ENCODE measurements at places on chromosomes 4 and X.

GRCh38 chrX:14948691-14949090 is 75.5 kb downstream of the MOSPD2 start:
- DNase-seq: peak; percentile 10

GRCh38 chr4:73853246-73853704 is at the start of gene PF4V1:
TSS of gene PF4V1 (plus strand) at chr4:73853296. CDS start at chr4:73853363, 67 bp downstream.
- no peak for DNase-seq

DNA sequence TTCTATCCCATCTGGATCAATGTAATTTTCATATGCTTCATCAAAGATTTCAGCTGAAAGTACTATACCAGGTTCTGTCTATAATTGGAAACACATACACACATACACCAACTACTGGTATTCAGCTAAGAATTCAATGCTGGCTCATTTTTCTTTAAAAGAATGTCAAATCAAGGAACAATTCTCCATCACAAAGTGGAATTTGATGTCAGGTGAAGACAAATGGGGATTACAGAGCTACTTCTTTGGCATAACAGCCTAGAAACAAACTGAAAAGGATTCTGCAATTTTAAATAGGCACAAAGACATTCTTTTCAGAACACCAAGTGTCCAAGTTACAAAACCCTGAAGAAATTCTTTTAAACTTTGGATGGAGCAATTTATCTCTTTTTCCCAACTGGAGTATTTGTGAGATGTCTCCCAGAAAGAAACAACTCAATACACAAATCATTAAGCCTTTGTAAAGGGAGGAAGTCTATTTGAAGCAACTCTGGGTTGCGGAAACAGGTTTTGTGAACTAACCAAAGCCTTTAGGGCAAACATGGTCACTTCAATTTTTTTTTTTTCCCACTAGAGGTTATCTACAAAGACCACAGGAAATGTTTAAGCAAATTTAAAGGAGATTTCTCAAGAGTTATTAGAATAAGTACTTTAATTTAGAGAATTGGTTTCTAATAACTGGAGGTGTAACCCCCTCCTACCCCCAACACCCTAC is 1.9 kb upstream of the FAM9C start:
- peak; percentile 79 for DNase-seq

DNA sequence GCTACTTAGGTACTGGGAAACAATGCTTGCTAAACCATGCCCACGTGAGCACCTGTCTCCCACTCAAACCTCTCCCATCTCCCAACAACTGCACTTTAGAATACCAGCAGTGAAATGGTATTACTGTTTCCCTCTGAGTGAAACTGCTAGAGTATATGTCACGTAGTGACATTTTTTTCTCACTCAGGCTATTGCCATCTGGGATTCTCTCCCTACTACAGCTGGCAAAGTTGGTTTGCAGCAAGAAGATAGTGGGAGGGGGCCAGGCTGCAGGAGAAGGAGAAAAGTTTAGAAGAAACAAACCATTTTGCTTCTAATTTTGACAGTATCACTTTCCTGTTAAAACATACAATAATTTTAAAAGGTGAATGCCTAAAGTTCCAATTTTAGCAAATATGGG is 358.3 kb downstream of the MAPK10 start:
- no peak for DNase-seq

DNA sequence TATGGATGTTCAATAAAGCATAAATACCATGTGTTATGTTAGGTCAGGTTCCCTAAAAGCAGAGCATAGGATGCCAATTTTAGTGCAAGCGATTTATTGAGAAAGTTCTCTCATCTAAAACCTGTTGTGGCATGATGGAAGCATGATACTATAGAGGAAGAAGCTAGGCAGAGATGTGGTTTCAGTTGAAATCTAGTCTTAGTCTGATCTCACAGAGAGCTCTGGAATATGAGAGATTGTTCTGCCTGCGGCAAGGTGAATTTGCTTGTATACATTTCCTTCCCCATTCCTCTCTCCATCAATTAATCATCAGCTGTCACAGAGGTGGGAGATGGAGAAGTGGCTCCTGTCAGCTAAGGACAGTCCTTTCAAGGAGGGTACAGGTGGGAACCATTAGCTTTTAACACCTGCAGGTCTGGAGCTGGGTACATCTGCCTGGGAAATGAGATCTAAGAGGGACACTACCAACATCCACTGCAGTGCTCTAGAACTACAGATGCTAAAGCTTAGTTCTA is 252.4 kb downstream of the CFAP299 start:
- no peak for DNase-seq

DNA sequence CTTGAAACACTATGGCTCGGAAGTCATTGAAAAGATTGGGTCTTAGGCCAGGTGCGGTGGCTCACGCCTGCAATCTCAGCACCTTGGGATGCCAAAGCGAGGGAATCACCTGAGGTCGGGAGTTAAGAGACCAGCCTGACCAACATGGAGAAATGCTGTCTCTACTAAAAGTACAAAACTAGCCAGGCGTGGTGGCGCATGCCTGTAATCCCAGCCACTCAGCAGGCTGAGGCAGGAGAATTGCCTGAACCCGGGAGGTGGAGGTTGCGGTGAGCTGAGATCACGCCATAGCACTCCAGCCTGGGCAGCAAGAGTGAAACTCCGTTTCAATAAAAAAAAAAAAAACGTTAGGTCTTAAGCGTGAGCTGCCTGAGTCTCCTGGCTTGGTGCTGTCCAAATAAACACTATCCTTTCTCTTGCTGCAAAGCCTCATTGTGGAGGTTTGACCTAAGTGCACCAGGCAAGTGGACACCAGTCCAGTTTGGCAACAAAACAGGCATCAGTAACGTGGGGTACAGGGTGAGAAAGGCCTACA is 185.9 kb downstream of the DHRSX start:
- DNase-seq: no peak

- peak; percentile 39 for DNase-seq
These were observed 41.8 kb downstream of the RPS6KA3 start for GRCh38 chrX:20224814-20225487.

DNA sequence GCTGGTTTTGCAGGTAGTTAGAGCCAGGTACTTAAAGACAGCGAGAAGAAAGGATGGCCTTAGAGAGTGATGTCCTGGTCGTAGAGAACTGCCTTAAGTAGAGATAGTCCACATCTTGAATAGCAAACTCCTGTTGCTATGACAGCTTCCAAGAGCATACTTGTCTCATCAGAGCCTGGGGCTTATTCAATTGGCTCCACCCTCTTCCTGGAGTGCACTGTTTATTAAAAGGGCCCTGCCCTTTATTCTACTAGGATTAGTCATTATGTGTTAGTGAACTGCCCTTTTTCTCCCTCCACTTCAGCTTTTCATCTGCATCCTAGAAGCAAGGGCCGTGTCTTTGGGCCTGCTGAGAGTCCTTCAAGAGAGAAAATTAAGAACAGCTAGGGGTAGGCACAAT is 94.5 kb upstream of the EOLA2 start:
- peak; percentile 74 for DNase-seq

DNA sequence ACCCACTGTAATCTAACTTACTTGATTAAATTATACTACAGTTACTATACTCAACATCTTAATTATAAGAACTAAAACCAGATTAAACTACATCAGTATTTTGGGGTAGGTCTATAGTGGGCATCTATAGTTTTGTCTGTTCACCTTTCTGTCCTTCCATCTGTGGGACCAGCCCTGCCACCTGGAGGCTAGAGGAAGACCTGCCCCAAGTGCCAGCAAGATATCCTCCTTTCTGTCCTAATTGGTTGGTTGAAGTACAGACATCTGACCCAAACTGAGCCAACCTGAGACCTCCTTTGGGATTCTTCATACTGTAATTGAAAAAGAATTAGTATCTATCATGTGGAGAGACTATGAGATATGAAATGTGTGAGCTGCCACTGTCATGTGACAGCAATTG is 172.2 kb upstream of the TLL1 start:
- no peak for DNase-seq

DNA sequence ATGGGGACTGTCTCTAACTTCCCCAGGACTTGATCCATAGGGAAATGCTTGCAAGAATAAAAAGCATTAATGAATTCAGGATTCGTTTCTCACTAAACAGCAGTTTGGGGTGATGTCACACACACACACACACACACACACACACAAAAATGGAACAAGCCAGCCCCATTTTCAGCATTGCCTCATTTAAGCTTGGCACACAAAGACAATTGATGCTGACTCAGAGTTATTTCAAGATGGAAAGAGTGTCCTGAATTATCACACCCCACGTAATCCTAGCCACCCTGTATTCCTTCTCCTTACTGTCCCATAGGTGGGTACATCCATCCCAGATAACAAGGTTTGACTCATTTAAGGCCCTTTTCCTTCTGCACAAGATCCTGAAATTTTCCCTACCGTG is 345.1 kb upstream of the HS3ST1 start:
- no peak for DNase-seq

DNA sequence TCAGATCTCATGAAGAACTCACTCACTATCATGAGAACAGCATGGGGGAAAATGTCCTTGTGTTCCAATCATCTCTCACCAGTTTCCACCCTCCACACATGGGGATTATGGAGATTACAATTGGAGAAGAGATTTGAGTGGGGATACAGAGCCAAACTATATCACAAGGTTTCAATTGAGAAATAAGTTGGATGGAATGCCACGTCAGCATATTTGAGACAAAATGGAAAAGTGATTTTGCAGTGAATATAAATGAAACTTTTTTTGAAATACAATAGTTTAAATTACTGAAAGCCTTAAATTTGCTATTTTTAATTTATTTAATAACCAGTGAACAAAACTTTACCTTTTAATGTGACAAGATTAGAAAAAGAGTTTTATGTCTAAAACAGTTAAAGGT is 494.1 kb downstream of the PRR32 start:
- no peak for DNase-seq

- no peak for DNase-seq
These were observed 12.3 kb upstream of the SYTL5 start for GRCh38 chrX:37993837-37994619.

GRCh38 chr4:134636338-134637051 is 434.9 kb upstream of the PABPC4L start:
- no peak for DNase-seq

GRCh38 chr4:53919535-53919934 is 144.9 kb downstream of the CHIC2 start:
- DNase-seq: peak; percentile 44

DNA sequence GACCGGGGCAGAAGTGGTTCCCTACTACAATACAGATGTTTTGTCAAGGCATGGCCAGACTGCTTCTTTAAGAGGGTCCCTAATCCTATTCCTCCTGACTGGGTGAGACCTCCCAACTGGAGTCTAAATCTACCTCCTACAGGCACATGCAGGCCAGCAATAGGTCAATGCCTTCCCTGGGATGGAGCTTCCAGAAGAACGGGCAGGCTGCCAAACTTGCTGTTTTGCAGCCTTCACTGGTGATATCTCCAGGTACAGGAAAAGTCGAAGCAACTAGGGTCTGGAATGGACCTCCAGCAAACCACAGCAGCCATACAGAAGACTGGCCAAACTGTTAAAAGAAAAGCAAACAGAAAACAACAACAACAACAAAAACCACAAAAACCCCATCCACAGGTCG is 678.4 kb upstream of the DIAPH2 start:
- DNase-seq: no peak

- DNase-seq: no peak
These were observed 1113.1 kb upstream of the LCORL start for GRCh38 chr4:19134685-19135084.

- DNase-seq: no peak
These were observed 819.8 kb upstream of the PCDH7 start for GRCh38 chr4:29900336-29900735.

DNA sequence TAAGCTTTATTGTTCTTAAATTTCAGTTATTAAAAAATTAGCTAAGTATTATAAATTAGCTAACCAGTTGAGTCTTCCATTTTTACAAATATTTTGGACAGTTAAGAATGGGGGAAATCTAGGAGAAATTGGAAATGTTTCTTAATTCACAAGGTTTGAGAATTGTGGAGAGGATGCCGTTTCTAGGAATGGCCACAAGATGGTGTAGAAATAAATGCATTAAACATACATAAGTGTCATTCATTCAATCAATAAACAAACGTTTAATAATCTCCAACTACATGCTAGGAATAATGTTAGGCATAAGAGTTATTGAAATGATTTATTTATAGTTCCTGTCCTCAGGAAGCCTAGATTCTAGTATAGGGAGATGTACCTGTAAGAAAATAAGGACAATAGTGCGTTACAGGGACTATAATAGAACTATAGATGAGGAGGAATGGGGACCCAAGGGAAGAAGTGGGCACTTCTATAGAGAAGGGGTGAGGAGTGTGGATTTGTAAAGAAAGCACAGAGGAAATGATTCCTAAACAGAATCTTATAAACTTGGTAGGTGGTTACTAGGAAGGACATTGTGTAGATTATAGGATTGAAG is 195.7 kb upstream of the ANK2 start:
- no peak for DNase-seq

DNA sequence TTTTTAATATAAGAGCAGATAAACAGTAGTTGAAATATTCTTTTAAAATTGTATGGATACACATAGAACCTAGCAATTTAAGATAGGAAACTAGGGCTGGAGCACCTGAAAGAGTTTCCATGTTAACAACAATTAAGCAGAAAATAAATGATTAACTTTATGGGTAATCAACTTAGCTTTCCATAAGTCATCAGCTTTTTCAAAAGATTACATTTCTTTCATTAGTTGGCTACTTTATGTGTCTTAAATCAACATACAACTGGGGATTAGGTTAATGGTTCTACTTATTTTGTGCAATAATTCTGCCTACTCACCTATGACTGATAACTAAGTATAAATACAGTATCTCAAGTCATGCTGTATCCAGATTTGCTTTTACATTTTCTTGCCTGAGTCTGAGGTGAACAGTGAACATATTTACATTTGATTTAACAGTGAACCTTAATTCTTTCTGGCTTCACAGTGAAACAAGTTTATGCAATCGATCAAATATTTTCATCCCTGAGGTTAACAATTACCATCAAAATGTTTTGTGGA is at the start of gene ANXA10:
Gene ANXA10, plus strand, starts transcription at position 362 of the 537 bp plus-strand sequence. Its CDS starts 164 bp downstream, at position 526.
- DNase-seq: no peak

DNA sequence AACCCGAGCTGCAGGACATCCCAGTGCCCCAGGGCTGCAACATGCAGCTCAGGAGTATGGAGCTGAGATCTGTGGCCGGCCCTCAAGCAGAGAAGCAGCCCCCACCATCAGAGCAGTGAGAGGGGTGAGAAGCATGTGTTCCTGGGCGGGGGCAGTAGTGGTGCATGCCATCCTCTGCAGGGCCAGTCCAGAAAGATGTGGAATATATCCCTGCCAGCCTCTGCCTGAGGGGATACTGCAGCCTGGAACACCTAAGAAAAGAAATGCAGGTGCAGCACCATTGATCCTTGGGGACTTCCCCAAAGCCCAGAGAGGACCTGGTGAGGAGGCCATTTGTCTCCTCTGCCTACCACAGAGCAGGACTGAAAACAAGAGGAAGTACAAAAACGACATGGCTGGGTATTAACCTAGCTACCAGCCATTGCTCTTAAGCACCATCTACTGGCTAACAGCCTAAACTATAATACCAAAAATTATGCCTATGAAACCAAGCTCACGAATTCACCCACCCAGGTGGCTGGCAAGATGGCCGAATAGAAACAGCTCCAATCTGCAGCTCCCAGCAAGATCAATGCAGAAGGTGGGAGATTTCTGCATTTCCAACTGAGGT is 158.8 kb downstream of the ADGRA3 start:
- peak; percentile 15 for DNase-seq

Data from AG10803 (cell line).